ENCODE measurements at places on chromosomes 7 and 10.

DNA sequence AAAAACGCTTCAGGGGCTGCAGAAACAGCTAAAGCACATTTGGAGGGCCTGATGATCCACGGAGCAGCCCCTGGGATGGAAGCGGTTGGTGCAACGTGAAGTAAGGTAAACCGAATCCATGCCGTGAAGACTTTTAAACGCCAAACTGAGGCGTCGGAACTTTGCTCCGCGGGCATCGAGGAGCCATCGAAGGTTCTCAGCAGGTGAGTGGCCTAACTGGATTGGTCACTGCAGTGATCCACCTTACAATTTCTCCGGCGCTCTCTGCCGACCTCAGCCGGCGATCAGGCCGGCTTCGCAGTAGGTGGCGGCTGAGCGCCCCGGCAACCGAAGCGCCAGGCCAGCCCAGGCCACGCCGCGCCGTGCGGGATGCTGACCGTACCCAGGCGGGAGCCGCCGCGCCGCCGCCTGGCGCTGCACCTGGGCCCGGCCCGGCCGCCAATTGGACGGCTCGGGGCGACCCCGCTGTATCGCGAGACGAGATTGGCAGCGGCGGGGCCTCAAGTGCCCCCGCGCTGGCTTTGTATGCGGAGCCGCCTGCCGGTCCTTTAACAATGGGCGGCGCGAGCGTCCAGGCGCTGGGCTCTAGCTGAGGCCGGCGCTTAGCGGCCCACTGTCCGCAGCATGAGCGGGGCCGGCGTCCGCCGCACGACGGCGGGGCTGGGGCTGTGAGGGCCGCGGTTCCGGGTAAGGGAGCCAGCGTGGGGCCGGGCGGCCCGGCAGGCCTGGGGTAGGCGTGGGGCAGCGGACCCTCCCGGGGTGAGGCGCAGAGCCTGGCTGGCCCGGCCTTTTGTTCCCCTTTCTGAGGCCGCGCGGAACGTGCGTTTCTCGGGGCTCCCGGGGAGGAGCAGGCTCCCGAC lies at the start of gene CCNJ:
CCNJ (plus strand) TSS at position 551 of the 860 bp plus-strand sequence. CDS start 811 bp downstream, outside the sequence.
- peak; percentile 91 for DNase-seq

DNA sequence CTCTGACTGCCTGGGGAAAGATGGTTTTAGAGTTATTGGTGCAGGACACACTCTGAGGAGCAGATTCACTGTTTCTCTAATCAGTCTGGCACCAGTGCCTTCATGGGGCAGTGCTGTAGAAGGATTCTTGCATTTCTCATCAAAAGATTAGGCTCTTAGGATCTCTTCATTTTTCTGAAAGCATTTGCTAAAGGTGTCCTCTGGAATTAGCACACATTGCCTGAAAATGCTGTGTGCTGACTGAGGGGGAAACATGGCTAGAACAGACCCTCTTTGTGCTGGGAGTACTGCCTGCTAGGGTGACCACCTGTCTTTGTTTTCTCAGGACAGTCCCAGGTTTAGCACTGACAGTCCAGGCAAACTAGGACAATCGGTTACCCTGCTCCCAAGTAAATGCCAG lies 301.0 kb downstream of the PTEN start:
- DNase-seq: no peak

DNA sequence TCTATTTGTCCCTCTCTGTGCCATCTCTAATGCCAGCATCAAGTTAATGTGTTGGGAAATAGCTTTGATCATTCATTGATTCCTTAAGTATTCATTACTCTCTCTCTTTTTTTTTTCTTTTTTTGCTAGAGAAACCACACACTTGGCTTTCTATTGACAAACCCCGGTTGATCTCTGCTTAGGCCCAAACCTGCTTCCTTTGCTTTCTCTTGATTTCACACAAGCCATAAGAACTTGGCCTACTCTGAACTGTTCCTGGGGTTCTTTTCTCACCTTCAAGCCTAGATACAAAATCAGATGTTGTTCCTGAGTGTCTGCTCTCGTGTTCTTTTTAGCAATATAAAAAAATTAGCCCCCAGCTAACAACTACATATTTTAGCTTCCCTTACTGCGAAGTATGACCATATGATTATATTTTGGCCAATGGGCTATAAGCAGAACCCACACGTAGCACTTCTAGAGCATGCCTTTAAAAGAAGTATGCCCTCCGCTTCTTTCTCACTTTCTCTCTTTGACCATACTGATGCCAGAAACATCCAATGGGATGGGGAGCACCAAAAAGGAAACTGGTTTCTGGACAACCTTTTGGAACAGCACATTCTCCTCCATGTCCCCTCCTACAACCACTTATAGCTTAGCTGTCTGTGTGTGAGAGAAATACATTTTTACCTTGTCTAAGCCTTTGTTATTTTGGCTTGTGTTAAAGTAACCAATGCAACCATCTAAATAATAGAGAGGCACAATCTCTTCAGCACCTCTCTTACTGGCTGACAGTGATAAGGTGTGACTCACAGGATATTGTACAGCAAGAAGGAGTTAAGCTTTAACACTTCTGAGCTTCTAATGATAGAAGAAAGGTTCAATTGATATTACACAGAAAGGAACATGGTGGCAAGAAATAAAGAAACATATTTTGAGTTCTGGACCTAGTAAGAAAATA lies 96.6 kb upstream of the LRRN3 start:
- no peak for DNase-seq

DNA sequence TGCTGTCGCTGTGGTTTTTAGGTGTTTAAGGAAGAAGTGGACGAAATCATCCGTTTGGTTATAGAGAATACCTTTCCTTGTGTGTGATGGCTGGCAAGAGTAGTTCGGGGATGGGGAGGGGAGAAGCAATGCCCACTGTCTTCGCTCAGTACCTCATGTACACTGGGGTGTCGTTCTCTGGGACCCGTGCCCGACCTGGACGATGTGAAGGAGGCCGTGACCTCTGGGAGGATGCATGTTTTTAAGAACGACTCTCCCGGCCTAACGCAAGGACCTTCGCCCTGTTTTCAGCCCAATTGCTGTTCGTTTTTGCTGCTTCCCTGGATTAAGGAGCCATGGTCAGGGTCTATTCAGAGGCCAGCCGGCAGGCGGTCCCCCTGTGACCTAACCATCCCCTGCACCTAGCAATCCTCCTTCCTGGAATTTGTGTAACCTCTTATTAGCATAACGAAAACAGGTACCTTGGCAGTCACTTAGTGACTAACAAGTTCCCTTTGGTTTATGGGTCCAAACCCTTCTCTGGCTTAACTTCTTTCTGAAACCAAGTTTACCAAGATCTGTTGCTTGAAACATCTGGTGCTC lies 1.3 kb downstream of the NFE2L3 start:
- no peak for DNase-seq

DNA sequence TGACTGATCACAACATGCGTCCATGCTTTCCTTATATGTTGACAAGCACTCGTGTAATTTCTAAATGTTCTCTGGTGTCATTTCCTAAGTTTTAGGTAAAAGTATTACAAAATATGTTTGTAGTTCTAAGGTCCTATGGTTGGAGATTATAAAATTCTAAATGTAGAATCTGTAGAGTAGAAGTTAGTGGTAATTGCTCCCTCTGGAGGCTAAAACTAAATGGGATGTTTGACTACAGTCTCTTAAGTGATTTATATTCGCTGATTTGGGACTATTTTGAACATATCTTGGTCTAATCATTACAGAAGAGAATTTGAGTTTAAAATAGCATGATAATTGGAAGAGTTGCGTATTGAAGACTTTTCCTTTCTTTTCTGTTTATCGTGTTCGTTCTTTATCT lies 74.1 kb downstream of the ZMYND11 start:
- no peak for DNase-seq

DNA sequence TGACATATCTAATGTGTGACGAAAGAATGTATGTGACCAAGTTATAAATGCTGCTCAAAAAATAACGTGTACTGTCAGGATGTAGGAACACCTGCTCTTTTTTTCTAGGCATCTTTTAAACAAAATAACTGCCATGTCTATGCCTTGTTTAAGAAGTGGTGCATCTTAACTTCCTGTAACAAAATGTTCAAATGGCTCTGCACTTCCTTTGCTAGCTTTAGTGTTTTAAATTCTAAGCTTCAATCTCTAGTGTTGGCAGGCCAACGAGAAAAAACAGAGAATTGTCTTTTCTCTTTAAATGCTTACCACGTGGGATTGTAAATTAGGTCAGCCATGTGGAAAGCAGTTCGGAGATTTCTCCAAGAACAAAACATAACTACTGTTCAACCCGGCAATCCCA lies 14.6 kb upstream of the PDSS1 start:
- DNase-seq: no peak

GRCh38 chr7:83648464-83649241 lies at the start of gene SEMA3E:
TSS of gene SEMA3E (minus strand) at chr7:83649139.
- DNase-seq: no peak

DNA sequence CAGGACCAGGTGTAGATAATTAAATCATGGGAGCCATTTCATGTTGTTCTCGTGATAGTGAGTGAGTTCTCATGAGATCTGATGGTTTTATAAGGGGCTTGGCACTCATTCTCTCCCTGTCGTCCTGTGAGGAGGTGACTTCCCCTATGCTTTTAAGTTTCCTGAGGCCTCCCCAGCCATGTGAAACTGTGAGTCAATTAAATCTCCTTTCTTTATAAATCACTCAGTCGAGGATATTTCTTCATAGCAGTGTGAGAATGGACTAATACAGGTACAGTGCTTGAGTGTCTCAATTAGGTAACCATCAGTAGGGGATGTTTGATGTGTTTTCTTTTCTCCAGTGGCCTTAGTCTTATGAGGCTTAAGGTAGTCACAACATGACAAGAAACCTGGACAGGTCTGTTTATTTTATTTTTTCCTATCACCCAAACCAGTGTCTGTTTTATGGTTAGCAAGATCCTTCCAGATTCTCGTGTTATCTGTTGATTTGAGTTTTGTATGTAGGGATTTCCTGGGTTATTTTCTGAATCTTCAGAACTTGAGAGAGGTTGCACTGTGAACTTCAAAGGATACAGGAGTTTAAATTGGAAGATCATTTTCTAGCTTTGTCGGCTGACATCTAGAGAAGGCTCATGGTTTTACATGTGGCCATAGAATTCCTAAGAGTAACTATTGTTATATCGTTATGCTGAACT lies 32.1 kb downstream of the UMAD1 start:
- DNase-seq: no peak

DNA sequence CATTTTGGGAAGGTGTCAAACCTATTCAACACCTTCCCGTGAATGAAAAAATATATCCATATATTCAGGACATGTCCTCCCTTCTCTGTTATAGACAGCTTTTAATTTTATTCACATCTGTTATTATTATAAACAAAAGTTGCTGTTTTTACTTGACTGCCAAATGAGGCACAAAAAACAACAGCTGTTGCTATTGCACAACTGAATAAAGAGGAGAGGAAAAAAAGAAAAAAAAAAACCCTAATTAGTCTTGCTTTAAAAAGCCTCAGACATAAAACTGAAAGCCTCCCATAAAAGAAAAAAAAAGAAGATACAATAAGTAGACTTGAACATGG lies 153.4 kb downstream of the BMPER start:
- DNase-seq: no peak

DNA sequence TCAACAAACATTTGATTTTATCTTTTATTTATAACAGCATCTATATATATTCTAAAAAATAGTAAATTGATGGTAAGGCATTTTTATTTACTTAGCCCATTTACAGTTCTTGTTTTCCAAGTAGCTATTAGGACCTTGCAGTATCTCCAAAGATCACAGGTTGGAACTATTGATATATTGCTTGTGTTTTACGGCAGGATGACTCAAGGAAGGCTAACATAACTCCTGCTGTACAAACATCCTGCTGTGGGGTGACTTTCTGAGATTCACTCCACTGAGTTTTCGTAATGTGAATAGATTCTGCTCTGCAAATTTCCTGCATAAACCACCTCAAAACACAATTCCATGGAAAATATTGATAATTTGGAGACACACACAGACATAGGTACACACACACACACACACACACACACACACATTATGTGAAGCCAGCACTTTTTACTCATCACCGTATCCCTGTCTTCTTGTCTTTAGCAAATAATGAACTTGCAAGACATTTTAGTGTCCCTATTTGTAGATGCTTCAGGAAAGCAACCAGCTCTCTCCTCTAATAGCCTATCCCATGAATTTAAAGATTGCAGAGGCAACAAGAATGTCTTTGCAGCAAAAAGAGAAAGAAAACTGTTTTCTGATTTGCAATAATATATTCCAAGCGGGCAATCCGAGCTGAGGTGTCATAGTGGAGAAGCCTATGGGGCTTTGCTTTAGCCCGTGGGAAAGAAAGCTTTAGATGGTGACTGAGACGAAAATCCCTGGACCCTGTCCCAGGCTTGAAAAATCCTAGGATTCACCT lies 722 bp downstream of the AGR2 start:
- no peak for DNase-seq

GRCh38 chr10:128487517-128487916 lies 361.3 kb upstream of the MKI67 start:
- DNase-seq: no peak

GRCh38 chr10:77550378-77550777 lies 87.2 kb downstream of the KCNMA1 start:
- DNase-seq: no peak

DNA sequence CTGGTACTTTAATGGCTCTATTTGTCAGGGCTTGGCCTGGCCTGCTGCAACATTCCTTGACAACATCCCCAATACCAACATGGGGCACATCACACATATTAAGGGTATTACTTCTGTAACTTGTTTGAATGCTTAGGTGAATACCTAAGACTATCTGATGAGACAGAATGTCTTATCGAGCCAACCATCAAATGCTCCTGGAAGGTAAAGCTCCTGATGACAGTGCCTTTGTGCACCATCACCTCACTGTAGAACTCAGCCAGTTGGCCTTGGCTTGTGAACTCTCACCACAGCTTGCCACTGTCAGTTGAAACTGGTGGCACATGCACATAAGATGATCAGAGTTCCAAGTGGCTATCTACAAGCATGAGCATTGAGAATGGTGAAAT lies 3.7 kb upstream of the MYO1G start:
- no peak for DNase-seq

All from activated naive CD8-positive, alpha-beta T cell treated with anti-CD3 and anti-CD28 coated beads, Interleukin-2, amount 10 ng/mL, durations not matched to agents 7 days and 5 days (primary cell).